ENCODE measurements at places on chromosomes 16 and 17. TPM values are rescaled to one million over a fixed set of nuclear protein-coding genes. Genes with fewer than 3 reads are reported as not detected.
A peak's percentile ranks its signal among the peaks of the same experiment; 100 is the strongest.

The REXO5 gene
- total RNA-seq: 2.3 TPM

The OSGIN1 gene
- total RNA-seq: 6.8 TPM

The ATP5PD gene
- total RNA-seq: 702 TPM

The IL34 gene
- total RNA-seq: 2.0 TPM

The MYH13 gene
- total RNA-seq: not detected

The MYH2 gene
- not detected for total RNA-seq

DNA sequence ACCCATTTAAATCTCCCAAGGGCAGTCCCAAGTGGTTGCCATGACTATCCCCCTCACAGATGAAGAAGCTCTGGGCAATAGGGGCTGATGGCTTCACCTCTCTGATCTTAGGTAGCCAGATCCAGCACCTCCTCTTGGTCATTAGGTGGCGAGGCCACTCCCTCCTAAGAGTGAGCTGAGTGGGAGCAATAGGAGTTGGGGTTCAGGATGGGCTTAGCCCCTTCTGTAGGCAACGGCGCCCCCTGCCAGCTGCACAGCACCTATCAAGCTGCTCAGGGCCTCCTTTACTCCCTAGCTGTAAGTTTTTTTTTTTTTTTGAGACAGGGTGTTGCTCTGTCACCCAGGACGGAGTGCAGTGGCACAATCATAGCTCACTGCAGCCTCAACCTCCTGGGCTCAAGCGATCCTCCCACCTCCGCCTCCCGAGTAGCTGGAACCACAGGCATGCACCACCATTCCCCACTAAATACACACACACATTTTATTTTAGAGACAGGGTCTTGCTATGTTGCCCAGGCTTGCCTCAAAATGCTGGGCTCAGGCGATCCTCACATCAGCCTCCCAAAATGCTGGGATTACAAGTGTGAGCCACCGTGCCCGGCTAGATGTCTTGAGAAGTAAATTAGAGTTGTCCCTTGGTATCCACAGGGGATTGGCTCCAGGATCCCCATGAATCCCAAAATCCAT is 3.5 kb upstream of the RRAD start:
- no peak for DNase-seq

DNA sequence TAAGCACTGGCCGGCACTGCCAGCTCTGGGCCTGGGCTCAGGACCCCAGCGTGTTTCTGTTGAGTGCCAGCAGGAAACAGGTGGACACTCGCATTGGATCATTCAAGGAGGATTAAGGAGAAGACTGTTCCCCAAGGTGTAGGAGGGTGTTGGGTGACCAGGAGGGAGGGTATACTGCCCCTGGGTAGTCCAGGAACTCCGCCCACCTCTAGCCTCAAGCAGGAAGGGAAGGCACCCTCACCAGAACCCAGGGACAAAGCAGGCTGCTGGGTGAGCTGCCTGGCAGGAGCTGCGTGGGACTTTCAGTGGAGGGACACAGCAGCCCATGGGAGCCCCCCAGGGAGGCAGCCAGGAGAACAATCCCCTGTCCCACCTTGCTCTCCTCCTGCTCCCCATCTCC is 7.7 kb upstream of the RAB37 start:
- no peak for DNase-seq

GRCh38 chr16:3444032-3444388 is 530 bp downstream of the NAA60 start:
- no peak for DNase-seq

GRCh38 chr17:68198931-68199836 is 48.7 kb upstream of the AMZ2 start:
- peak; percentile 53 for DNase-seq

DNA sequence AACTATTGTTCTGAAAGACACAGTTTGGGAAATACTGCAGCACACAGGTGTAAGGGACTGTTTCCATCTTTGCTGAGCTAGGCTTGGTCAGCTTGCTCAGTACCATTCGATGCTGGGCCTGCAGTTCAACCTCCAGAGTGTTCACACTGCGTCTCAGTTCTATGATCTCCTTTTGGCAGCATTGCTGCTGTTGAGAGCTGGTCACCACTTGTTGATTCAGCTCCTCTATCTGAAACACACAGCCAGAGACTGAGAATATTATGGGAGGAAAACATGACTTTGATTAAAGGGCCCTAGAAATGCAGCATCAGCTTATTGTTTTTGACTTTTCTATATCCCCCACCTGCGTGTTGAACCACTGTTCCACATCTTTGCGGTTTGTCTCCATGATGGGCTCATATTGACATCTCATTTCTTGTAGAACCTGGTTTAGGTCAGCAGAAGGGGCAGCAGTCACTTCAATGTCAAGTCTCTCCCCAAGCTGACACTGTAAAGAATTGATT is 4.6 kb downstream of the KRT39 start:
- DNase-seq: no peak
